ENCODE measurements at places on chromosomes 5 and 9. TPM values are rescaled to one million over a fixed set of nuclear protein-coding genes. Genes with fewer than 3 reads are reported as not detected.

The PDLIM4 gene
- 3.7 TPM for total RNA-seq

The INSL4 gene
- not detected for total RNA-seq

The FBP1 gene
- total RNA-seq: 0.40 TPM

DNA sequence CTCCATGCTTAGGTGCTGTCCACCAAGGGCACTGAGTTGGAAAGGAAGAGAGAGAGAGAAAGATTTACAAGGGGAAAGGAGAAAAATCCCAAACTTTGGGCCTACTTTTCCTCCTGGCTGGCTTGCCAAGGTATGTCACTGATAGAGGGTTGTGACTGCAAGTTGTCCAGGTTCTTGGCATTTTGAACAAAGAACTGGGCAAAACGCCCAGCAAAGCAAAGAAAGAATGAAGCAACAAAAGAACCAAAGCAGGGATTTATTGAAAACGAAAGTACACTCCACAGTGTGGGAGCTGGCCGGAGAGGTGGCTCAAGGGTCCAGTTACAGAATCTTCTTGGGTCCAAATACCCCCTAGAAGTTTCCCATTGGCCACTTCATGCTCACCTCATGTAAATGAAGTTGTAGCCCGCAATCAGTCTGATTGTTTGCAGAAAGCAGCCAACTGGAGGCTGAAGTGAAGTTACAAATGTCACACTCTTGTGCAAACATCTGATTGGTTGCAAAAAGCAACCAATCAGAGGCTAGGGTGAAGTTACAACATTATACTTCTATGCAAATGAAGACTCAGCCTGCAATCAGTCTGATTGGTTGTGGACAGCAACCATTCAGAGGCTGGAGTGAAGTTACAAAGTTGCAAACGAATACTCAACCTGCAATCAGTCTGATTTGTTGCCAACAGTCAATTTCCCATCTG, 263.5 kb downstream of the YTHDC2 start:
- H3K4me1 ChIP-seq: no peaks in the 10 kb centered on the region
- H3K4me3 ChIP-seq: no peak overlapping the region
- no peaks in the 10 kb centered on the region for H3K36me3 ChIP-seq
- H3K27me3 ChIP-seq: no peaks in the 10 kb centered on the region
- DNase-seq: no peak

DNA sequence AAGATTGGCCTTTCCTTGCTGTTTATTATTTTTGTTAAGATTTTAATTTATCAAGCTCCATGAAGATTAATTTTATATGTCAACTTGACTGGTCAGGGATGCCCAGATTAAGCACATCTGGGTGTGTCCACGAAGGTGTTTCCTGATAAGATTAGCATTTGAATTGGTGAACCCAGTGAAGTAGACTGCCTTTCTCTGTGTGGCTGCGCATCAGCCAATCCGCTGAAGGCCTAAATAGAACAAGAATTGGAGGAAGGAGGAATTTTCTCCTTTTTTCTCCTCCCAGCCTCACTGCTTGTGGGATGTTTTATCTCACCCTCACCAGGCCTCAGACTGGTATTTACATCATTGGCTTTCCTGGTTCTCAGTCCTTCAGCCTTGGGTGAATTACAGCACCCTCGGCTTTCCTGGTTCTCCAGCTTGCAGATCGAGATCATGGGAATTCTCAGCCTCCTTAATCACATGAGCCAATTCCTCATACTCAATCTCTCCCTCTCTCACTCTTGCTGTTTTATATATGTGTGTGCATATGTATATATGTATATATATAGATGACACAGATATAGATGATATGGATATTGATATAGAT, 135.4 kb upstream of the SPEF2 start:
- no peak overlapping the region for H3K4me3 ChIP-seq
- no peaks in the 10 kb centered on the region for H3K36me3 ChIP-seq
- H3K27me3 ChIP-seq: no peaks in the 10 kb centered on the region
- H3K27ac ChIP-seq: no peak overlapping the region
- DNase-seq: no peak
- H3K4me1 ChIP-seq: peaks cover 31% of the 10 kb centered on the region

GRCh38 chr5:87054821-87055220, 212.9 kb upstream of the RASA1 start:
- no peaks in the 10 kb centered on the region for H3K27me3 ChIP-seq
- H3K36me3 ChIP-seq: no peaks in the 10 kb centered on the region
- H3K4me3 ChIP-seq: no peak overlapping the region
- no peak for DNase-seq
- H3K4me1 ChIP-seq: no peaks in the 10 kb centered on the region
